ENCODE measurements at places on chromosomes 16 and 17.

GRCh38 chr16:29714972-29715371 lies 30.8 kb downstream of the C16orf54 start:
- no peak for DNase-seq

- DNase-seq, result no peak
These were observed 9.8 kb downstream of the CCDC42 start for GRCh38 chr17:8734876-8735275.

DNA sequence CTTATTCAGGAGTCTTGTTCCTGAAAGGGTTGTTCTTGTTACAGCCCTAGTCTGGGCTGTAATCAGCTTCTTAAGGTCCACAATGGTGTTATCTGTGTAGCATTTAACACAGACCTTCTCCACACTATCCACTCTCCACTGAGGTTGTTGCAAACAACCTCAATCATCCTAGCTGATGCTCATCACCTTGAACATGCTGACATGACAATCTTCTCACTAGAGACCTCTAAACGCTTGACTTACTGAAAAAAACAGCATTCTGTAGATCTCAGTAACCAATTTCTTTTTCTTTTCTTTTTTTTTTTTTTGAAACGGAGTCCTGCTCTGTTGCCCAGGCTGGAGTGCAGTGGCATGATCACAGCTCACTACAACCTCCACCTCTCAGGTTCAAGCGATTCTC lies 3.6 kb downstream of the TNFRSF17 start:
- no peak for DNase-seq

DNA sequence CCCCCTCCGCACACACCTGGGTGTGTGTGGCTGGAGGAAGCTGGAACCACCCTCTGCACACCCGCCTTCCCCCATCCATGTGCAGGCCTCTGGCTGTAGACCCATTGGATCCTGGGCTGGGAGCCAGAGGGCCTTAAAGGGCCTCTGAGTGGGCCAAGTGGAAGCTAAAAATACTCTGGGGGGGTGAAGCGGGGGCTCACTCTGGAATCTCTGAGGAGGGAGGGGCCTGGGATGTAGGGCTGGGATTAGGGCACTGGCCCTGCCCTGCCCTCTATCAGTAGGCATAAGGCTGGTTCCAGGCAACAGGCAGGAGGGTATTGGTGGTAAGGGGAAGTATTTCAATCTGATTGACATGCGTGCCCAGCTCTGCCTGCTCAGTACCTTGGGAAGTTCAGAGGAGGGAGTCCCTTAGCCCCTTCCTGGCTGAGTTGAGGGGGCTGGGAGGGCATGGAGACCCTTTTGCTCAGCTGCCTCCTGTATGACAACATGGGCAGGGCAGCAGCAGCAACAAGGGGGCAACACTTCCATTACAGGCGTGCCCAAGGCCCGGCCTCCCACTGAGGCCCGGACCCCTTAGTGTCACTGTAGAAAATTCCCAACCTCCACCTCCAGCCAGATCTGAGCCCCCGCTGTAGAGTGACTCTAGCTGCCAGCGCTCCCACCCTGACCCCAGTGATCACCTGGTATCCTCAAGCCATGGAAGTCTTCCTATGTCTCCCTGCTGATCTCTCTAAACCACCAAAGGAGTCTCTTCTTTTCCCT lies 5.2 kb downstream of the ITGA3 start:
- peak; percentile 72 for DNase-seq

DNA sequence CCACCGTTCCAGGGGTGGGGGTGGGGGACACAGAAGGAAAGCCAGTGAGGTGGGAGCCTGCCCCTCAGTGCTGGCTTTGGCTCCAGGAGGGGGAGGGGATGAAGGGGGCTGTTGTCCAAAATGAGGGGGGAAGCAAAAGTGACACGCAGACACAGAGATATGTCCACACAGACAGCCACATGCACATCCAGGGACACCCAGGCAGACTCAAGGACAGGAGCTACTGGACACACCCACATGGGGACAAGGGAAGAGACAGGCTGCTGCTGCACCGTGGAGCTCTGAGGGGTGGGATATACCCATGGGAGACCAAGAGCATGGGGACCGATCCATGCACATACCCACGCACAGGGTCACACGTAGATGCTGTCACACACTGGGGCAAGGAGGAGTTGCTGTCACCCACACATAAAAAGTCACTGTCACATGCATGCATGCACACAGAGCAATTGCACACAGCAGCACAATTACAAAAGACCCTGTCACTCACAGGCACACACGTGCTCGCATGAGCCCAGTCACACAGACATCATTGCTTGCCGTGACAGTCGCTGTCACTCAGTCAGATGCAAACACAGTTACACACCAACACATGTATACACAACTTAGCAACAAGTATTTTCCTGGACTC lies 1.3 kb downstream of the THRA start:
- no peak for DNase-seq

DNA sequence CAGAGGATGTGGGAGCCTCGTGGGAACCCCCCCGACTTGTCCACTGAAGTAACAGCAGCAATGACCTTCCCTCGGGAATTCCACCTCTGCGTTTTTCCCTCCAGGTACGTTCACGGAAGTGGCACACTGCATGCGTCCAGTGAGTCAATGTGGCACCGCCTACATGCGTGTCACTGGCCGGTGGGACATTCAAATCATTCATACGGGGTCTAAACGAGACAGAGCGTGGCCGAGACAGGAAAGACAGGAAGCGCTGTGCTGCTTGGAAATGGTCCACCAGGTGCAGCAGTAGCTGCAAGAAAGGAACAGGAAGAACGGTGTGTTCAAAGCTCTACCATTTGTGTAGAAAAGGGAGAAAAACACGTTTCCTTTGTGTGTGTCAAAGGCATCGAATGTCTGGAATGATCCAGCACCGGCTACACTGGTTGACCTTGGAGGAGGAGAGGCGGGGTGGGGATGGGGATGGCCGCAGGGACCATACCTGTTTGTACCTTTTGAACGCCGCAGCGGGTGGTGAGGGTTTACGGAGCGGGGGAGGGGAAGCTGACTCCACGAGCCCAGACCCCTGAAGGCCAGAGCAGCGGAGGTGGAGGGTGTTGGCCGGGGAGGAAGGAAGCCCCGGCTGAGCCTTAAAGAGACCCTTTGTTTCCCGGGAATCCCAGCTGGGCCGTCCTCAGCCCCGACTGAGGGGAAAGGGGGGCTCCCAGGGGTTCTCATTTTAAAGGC lies 1.7 kb upstream of the PGAP6 start:
- DNase-seq, result no peak

DNA sequence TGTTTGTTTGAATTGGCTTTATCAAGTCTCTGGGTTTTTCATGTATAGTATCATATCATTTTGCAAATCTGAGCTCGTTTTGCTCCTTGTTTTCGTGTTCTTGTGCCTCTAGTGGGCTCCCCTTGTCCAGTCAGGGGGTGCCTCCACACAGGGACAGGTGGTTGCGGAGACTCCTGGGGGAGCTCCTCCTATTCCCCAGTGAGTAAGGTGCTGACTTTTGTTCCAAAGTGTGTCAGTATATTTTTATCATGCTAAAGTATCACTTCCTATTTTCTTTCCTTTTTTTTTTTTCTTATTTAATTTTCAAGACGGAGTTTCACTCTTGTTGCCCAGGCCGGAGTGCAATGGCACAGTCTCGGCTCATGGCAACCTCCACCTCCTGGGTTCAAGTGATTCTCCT lies 30.3 kb upstream of the IL17C start:
- DNase-seq, result no peak

DNA sequence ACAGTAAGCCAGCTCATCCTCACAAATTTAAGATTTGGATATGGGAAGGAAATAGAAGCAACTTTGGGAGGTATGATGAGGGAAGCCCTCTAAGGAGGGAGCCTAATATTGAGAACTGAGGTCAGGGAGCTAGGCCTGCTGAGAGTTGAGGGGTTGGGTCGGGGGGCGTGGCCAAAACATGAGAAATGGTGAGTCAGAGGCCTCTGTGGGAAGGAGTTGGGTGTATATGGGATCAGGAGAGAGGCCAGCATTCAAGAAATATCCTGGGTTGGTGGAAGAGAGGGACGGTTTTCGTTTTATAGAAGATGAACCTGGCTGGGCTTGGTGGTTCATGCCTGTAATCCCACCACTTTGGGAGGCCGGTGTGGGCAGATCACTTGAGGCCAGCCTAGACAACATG lies 48.4 kb downstream of the CLEC16A start:
- peak; percentile 74 for DNase-seq

DNA sequence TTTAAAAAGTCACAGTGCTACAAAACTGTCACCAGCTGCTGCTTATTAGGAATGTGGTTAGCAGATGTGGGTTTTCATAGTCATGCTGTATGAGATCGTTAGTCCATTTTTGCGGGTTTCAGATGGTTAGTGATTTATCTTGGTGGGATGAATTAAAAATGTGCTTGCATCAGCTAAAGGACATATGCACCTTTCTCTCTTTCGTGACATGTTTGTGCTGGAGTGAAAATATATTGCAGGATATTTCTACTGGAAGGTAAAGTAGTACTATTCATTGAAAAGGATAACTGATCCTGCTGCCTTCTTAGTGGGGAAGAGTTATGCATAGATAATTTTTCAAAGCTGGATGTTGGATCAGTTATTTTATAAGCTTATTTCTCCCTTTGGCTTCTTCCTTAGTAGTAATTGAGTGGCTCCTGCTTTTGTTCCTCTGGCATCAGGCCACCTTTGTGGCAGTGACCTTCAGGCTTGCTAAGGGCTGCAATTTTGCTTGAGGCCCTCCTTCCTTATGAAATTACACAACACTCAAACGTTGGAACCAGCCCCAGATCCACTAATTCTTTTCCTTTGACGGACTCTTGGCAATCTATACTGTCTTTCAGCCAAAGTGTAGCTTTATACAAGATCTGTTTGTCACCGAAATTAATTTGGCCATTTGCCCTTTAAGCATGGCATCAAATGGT lies 7.5 kb upstream of the SNTB2 start:
- DNase-seq, result peak; percentile 94

DNA sequence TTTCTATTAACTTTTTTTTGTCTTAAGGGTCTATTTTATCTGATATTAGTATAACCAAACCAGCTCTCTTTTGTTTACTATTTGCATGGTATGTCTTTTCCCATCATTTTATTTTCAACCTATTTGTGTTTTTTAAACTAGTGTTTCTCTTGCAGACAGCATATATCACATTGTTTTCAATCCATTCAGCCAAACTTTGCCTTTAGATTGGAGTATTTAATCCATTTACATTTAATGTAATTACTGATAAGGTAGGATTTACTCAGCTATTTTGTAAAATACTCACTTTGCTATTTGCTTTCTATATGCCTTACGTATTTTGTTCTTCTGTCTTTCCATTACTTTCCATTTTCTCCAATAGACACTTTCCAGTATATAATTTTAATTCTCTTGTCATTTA lies 108.0 kb upstream of the NACA2 start:
- no peak for DNase-seq

GRCh38 chr16:86945166-86945900 lies 367.0 kb downstream of the FOXL1 start:
- DNase-seq, result no peak

DNA sequence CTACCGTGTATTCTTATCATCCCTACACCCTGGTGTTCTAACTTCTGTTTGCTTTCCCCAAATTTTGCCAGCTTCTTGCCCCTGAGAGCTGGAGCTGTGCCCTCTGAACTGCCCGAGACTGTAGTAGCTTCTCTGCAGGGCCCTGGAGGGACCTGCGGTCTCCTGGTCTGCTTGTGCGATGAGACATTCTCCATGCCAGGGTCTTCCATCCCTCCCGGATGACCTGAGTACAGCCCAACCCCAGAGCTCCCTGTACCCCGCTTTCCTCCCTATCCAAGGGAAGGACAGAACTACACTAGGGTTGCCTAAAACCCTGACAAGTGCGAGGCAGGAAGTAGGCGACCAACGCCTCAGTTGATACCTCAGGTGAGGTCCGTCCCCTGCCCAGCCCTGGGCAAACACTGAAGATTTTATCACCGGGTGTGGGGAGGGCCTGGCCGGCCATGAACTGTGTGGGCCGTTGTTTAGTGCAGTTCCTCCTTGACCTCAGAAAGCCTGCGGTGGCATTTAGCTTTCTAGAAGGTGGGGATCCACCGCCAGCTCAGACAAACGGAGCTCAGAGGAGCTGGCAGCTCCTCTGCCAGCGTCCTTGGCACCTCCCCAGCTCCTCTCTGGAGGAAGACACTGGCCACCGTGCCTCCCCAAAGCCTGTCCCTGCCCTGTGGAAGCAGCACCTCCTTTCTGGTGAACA lies 13.7 kb downstream of the CANT1 start:
- no peak for DNase-seq

DNA sequence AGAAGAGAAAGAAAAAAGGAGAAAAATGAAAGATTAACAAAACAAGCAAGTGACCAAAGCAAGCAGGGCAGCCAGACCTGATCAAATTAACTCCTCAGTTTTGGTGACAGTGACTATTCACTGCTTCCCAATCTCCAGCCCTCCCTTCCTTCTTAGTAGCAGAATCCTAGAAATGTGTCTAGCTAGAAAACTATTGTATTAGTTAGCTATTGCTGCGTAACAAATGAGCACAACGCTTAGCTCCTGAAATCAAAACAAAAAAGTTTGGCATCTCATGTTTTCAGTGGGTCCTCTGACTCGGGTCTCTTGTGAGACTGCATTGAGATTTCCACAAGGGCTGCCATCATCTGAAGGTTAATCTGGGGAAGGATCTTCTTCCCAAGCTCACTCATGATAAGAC lies 213.9 kb downstream of the PARN start:
- DNase-seq, result no peak

DNA sequence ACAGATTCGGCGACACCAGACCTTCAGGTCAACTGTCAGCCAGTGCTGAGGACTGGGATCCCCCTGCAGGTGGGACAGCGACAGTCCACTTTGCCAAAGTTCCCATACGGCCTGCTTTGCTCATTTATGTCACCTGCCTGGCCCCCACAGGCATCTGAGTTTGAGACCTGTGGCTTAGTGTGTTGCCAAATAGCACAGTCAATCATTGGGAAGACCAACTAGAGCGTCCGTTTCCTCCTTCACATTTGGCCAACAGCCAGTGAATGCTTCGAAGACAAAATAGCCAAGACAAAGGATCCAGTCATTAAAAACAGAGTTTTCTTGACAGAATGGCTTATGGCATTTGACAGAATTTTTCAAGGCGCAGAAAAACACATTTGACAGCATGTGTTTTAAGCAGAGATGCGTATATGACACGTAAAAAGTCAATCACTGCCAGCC lies 113.8 kb downstream of the ABCC12 start:
- no peak for DNase-seq

- peak; percentile 12 for DNase-seq
These were observed 426.3 kb downstream of the ZFHX3 start for GRCh38 chr16:72621651-72622050.

- DNase-seq, result no peak
These were observed 193.5 kb downstream of the WWOX start for GRCh38 chr16:78292844-78293380.

DNA sequence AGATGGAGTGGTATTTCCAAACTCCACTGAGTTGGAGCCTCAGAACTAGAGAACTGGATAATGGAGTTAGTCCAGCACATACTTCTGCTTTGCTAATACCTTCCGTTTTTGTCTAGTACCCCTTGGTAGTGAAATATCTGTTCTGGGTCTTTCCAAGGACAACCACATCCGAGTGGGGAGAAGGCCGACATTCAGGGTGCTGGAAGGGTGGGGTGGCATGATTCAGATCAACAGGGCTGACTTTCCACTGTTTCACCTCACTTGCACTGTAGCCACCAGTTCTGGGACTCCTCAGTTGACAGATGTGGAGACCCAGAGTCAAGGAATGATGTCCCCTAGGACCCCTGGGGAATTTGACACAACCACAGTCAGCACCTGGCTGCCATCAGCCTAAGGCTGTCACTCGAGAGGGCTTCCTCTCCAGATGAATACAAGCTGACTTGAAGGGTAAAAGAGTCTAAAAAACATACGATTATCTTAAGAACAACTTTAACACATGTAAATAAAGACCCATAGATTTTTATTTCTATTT lies 84.8 kb upstream of the HNF1B start:
- DNase-seq, result no peak

GRCh38 chr16:1678500-1679098 lies 520 bp downstream of the JPT2 start:
- peak; percentile 22 for DNase-seq

Measured in fibroblast of skin of abdomen (primary cell).